ENCODE measurements at places on chromosomes 13 and 19. TPM values are rescaled to one million over a fixed set of nuclear protein-coding genes. Genes with fewer than 3 reads are reported as not detected.

- DNase-seq, result no peak
Observed at GRCh38 chr19:53466726-53467484, 628 bp upstream of the ZNF813 start.

The MEF2B gene
- total RNA-seq, result not detected

GRCh38 chr13:27304611-27305010 lies 34.0 kb downstream of the RASL11A start:
- no peak for DNase-seq

GRCh38 chr13:44012910-44013757 lies 133.4 kb downstream of the LACC1 start:
- DNase-seq, result peak; percentile 72

DNA sequence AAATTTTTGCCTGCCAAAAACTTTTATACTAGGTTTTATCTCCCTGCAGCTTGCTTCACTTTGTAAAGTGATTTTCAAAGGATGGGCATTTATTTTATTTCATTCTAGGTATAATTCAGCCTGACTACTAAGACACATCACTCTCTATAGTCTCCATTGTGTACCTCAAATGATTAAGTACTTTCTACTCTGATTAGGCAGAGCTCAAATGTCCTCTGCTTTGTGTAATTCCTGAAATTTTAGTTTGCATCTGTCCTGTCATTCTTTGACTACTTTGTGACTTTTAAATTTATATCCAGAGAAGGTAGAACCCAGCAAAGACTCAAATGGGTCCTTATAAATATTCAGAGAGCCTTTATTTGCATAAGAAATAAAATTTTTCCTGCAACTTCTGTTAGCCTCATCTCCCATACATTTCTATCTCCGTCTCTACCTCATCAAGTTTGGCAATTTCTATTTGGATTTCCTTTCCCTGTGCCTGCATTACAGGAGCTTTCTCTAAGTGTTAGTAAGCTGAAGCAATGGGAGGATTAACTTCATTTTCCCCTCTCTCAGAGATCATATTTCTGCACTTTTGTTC lies 1038.0 kb upstream of the ATXN8OS start:
- DNase-seq, result no peak

DNA sequence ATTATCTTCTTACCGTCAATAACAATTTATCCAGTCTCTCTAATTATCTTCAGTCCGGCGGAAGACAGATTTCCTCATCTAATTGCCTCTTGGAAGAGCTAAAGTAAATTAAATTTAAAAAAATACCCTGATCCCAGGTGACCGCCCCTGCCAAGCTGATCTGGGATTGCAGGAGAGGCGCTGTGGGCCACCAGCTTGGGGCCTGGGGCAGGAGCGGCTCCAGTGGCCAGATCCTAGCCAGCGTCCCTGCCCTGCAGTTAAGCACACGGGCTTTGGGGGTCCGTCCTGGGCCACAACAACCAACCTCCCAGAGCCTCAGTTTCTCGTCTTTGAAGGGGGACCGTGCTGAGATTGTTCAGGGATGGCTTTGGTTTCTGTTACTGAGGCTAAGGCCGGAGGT lies 12.4 kb upstream of the TMEM255B start:
- no peak for DNase-seq

The TBC1D17 gene
- total RNA-seq, result 10.3 TPM

The ZNF829 gene
- total RNA-seq, result 4.9 TPM

- DNase-seq, result no peak
Observed at GRCh38 chr13:29020314-29020713, 200.2 kb downstream of the MTUS2 start.

The PSG11 gene
- total RNA-seq, result not detected

- no peak for DNase-seq
Observed at GRCh38 chr13:33058776-33059327, 42.6 kb downstream of the KL start.

DNA sequence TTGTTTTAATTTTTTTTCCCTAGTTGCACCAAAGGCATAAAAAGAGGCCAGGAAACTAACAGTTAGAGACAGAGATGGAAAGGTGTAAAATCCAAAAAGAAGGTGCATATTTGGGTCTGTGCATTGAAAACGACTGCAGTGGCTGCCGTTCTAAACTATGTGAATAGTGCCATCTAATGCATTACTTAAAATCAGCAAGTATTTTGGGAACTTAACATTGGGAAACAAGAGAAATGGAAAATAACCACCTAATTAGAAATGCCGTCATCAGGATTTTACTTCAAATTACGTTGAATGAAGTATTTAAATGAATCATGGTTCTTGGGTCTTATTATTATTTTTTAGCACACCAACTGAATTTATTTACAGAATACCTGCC lies 189.5 kb upstream of the MIR17HG start:
- DNase-seq, result no peak

GRCh38 chr19:49937750-49938381 lies 8.6 kb upstream of the NUP62 start:
- peak; percentile 70 for DNase-seq

The SEMA6B gene
- 1.1 TPM for total RNA-seq

DNA sequence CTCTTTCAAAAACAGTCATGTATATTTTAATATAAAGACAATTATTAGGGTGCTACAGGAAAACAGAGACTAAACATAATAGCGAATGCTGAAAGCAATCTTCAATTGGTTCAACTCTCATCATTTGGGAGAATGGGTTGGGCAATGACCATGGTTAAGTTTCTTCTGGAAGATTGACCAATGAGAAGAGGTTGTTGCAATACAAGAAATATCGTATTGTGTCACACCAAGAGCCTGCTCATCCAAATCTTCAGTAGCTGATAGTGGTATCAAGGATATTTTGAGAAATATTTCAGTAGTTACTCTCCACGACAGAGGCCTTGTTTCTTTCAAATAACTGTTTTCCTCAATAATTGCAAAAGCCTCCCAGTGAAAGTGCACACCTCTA lies 83.0 kb upstream of the FNDC3A start:
- no peak for DNase-seq

DNA sequence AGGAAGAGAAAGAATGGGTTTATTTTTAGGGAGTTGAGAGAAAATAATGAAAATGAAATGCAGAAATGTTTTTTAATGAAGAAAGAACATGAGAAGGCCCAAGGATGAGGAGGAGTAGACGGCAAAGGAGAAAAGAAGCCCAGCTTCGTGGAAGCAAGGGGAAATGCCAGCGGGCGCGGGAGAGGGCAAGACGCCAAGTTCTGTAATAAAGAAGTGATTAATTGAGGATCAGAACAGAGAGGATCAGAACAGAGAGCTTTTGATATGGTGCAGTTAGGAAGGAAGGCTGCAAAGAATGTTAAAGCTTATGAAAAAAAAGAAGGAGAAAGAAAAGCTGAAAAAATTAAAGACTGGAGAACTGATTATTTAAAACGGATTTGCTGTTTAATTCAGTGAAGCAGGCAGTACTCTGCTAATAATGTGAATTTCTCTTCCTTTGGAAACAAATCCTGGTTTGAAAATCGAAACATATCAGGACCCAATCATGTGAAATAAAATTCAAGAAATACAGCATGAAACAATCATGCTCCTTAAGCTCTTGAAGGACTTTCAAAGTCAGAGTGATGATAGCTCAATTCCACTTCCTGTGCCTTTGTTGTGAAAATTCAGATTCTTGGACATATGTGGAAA lies 99.3 kb upstream of the SOX1 start:
- DNase-seq, result peak; percentile 1

The NLRP9 gene
- not detected for total RNA-seq

The MEIOSIN gene
- not detected for total RNA-seq

The PGLYRP1 gene
- not detected for total RNA-seq

- peak; percentile 44 for DNase-seq
Observed at GRCh38 chr19:17794731-17795494, at the start of gene B3GNT3. TSS of gene B3GNT3 (plus strand) at chr19:17795138. CDS start at chr19:17807808, 12,670 bp downstream.

- DNase-seq, result no peak
Observed at GRCh38 chr19:13817018-13817614, 21.9 kb downstream of the ZSWIM4 start.

- DNase-seq, result no peak
Observed at GRCh38 chr19:32817569-32818476, 51.7 kb downstream of the SLC7A9 start.

The PLK5 gene
- not detected for total RNA-seq

DNA sequence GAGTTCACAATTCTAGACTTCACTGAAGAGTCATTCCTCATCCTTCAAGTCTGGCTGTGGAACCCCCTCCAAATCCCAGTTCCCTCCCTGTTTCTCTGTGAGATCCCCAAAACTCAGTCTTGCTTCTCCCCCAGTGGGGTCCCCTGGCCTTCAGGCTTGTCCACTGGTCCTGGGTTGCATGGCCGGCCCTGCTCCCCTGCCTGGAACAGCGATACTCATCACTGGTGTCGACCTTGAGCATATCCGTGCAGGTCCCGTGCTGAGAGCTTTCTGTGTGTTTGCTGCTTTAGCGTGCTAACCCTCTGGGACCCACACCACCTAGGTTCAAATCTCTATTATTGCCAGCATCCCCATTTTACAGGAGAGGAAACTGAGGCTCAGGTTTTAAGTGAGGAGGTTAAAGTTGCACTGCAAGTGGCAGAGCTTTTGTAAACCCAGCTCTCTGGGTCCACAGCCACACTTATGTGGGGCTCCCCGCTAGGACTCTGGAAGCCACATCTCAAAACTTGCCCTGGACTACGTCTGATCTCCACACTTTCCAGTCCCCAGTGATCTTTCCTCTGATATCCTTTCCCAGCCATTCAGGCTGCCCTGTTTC lies 15.5 kb downstream of the LIPE start:
- DNase-seq, result no peak

The IGFL3 gene
- not detected for total RNA-seq

GRCh38 chr19:13437919-13438618 lies 68.2 kb downstream of the CACNA1A start:
- no peak for DNase-seq

The LIN7B gene
- total RNA-seq, result 6.0 TPM

The HIPK4 gene
- not detected for total RNA-seq

GRCh38 chr13:27353166-27353583 lies 71.2 kb upstream of the GTF3A start:
- peak; percentile 64 for DNase-seq

DNA sequence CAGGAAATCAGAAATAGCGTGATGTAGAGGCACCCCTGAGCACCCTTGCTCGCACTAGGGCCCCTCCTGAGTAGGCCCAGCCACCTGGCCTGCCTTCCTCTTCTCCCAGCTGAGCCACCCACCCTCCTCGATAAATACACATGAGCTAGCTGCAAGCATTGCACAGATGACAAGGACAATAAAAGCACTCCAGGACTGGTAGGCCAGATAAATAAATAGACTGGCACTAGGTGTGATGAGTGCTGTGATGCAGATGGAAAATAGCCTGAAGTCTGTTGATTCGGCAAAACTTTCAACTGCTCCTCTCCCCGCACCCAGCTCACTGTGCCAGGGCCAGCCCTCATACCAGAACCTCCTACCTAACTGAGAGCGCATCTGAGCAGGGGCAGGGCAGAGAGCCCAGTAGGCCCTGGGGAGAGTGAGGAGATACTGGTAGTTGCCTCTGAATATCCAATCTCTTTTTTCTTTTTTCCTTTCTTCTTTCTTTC lies 54.5 kb upstream of the GPI start:
- DNase-seq, result no peak

DNA sequence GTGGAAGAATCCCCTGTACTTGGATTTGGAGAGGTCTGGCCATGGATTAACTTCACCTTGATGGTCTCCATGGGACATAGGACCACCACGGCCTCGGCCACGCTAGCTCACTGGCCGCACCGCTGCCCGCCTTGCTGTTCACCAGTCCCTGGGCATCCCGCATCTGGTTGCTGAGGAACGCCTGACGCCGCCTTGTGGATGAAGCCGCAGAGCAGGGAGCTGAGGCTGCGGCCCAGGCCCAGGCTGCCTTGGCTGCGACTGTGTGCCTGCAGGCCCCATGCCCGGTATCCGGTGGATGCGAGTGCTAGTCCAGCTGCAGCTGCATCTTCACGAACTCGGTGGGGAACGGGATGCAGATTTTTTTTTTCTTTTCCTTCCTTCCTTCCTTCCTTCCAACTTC lies 1407.1 kb downstream of the UQCRFS1 start:
- no peak for DNase-seq

GRCh38 chr13:50016444-50016843 lies 1.2 kb downstream of the KCNRG start:
- DNase-seq, result no peak
